ENCODE measurements at places on chromosomes 6 and 20.

- no peak for DNase-seq
Measured at GRCh38 chr6:155678361-155678760, 222.7 kb upstream of the NOX3 start.

- no peak for DNase-seq
Measured at GRCh38 chr6:3186974-3187382, 29.6 kb upstream of the TUBB2A start.

DNA sequence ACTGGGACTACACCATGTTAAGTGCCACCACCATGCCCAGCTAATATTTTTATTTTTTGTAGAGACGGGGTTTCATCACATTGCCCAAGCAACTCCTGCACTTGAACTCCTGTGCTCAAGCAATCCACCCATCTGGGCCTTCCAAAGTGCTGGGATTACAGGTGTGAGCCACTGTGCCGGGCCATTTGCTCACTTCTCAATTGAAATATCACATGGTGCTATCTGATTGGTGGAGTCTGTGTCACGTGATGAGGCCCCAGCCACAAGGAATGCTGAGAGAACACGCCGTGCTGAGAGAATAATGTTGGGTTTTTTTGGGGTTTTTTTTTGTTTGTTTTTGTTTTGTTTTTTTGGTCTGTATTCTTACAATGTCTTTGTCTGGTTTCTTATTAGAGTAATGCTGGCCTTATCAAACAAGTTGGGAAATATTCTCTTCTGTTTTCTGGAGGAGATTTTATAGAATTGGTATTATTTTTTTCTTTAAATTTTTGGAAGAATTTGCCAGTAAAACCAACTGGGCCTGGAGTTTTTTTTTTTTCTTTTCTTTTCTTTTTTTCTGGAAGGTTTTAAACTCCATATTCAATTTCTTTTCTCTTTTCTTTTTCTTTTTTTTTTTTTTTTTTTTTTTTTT is 183.2 kb upstream of the KCNG1 start:
- DNase-seq: no peak

DNA sequence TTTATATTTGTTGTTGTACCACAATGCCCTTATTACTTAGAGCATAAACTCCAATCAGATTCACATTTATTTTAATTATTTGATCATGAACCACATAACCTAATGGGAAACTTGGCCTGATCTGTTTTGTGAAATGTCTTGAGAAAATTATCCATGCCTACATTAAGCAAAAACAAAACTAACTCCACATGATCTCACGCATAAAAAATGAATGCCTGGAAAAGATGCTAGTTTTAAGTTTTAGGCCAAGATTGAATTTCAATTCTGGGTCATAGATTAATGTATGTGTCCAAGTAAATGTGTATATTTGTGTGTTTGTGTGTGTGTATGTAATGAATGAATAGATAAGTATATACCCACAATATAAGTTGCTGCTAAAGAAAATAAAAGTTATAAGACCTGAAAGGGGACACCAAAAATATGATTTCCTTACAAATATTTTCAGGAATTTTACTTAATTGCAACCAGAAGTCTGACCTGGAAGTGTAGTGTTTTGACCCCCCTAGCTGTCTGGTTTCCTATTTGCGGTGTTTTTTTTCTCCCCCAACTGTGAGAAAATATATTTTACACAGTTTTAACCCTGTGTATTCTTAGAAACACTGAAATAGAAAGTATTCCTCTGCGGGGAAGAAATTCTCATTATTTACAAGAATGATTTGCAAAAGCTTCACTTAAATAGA is 97.2 kb downstream of the JAG1 start:
- DNase-seq: no peak

GRCh38 chr20:50286609-50287008 is 96.0 kb downstream of the CEBPB start:
- DNase-seq: no peak

DNA sequence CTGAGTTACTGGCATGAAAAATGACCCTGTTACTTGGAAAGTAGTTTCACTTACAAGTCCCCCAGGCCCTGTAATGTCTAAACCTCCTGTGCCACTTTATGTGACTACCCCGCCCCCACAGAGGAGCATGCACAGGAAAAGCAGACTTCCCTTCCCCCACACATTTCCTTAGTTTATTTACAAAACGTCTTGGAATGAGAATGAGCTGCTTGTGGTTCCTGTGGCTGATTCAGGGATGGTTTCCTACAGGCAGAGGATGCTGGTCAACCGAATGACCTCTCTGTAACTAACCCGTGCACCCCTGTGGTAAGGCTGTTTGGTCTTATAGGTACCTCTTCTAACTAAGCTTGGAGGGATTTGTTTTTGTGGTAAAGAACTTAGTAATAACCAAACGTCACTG is 28.5 kb downstream of the RSPO3 start:
- DNase-seq: no peak

DNA sequence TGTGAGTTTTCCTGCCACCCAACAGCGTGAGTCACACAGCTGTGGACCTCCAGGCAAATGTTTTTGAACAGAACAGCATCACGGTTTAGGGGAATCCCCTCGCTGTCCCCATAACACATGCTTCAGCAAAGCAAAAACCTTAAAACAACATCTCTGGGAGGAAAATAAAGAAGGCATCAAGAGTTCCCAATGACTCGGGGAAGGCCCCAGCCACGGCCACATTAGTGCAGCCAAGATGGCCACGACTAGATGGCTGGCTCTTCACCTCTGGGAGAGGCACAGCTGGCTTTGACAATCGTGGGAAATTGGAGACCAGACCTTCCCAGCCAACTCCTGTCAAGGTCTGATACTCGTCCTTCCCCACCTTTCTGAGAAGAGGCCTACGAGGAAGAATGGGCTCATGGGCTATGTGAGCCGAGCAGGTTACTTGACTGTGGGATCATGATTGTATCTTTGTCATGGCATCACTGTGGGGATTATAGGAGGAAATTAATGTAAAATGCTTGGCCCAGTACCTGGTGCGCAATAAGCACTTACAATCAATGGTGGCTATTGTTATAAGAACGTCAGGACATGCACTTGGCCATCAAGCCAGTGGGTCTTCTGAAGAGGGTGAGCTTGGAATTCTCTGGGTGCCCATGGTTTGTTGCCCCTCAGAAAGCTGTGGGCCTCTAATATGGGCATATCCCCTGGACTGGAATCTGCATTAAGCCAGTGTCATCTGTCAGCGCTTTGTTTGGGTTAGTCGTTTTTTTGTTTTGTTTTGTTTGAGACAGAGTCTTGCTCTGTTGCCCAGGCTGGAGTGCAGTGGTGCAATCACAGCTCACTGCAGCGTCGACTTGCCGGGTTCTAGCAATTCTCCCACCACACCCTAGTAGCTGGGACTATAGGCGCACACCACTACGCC is 43.6 kb downstream of the FGD2 start:
- no peak for DNase-seq

- DNase-seq: no peak
Measured at GRCh38 chr6:57262488-57262887, 40.4 kb upstream of the RAB23 start.

- DNase-seq: no peak
Measured at GRCh38 chr6:38067263-38067980, 247.9 kb downstream of the ZFAND3 start.

DNA sequence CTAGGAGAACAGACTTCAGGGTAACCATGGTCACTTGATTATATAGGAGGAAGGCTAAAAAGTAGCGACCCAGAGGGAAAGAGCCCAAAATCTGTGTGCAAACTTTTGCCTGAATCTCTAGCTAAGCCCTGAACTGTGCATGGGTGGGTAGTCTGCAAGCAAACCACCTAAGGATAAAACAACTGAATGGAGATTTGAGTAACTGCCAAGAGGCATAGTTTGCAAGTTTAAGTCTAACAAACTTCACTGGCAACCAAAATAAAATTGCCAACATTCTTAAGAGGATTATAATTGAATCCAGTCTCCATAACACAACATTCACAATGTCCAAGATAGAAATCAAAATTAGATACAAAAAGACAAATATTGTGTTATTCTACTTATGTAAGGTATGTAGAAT is 192.0 kb upstream of the PLN start:
- DNase-seq: no peak

All from thymus (tissue), 14 donors.